ENCODE measurements at places on chromosomes 16 and 17.

GRCh38 chr17:50689956-50690886 is 17.5 kb downstream of the ANKRD40 start:
- DNase-seq = no peak

GRCh38 chr17:3915995-3916696 is at the start of gene P2RX1:
Gene P2RX1, minus strand, starts transcription at chr17:3916465. Its CDS starts 240 bp downstream, at chr17:3916225.
- DNase-seq = no peak

GRCh38 chr17:41642252-41643156 is 18.1 kb upstream of the KRT17 start:
- no peak for DNase-seq

DNA sequence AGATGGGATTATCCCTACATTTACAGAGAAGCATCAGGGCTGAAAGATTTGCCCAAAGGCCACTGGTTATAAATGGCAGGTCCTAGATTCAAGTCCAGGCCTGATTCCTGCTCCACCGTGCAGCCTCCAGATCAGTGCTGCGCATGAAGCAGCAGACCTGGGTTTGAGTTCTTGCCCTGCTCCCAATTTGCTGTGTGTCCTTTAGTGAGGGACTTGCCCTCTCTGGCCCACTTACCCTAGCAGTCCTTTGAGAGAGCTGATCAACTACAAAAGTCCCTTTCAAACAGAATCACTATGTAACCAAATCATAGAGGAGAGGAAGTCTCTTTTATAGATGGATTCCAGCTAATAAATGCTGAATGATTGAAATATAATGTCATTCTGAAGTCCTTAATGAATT is 200.4 kb downstream of the RAB11FIP4 start:
- no peak for DNase-seq

Measured in stimulated activated CD8-positive, alpha-beta memory T cell treated with anti-CD3 and anti-CD28 coated beads, Interleukin-4, amount 100 ng/mL, for 1 hour (primary cell).